ENCODE measurements at places on chromosomes 11 and 22. TPM values are rescaled to one million over a fixed set of nuclear protein-coding genes. Genes with fewer than 3 reads are reported as not detected.

Gene SMIM35
- not detected for total RNA-seq

DNA sequence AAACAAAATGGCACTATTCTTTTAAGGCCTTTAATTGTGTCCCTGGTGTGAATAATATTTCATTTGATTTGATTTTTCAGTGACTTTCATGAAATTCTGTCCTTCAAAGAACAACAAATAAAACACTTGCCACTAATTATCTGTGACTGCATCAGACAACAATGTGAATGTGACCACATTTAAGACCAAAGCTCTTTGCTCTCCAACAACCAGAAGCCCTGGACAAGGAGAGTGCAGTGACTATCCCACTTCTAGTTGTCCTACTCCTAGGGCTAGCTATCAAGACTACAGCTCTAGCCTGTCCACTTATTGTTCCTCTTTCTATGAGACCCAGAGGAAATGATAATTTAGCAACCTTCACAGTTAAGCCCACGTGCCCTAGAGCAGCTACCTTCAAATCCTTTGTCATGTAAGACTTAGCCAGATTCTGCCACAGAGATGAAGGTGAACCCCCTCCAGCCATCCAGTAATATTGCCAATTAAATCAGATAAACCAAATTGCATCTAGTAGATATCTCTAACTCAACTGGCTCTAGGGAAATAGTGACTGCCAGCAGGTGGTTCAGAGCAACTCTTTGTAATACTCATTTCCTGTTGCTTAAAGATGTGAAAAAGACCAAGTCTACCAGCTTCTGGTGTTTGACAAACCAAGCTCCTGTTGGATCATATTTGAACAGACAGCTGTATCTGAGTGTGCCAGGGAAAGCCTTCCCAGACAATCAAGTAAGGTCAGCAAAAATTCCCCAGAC lies 142.6 kb upstream of the BLID start:
- DNase-seq = no peak

DNA sequence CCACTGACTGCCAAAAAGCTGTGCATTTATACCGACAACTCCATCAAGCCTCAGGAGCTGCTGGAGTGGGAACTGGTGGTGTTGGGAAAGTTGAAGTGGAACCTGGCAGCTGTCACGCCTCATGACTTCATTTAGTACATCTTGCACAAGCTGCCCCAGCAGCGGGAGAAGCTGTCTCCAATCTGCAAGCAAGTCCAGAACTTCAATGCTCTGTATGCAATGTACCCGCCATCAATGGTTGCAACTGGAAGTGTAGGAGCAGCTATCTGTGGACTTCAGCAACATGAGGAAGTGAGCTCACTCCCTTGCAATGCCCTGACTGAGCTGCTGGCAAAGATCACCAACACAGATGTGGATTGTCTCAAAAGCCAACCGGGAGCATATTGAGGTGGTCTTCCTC lies at the start of gene SLC22A25:
Gene SLC22A25 (minus strand): TSS at position 67 of the 400 bp plus-strand sequence. CDS start 13,947 bp downstream, outside the sequence.
- no peak for DNase-seq

- DNase-seq = no peak
Measured at GRCh38 chr11:20840341-20840740, 171.0 kb downstream of the NELL1 start.

- DNase-seq = no peak
Measured at GRCh38 chr22:35944458-35944857, 84.2 kb downstream of the RBFOX2 start.

- peak; percentile 60 for DNase-seq
Measured at GRCh38 chr11:77547863-77548551, 41.7 kb upstream of the AQP11 start.

DNA sequence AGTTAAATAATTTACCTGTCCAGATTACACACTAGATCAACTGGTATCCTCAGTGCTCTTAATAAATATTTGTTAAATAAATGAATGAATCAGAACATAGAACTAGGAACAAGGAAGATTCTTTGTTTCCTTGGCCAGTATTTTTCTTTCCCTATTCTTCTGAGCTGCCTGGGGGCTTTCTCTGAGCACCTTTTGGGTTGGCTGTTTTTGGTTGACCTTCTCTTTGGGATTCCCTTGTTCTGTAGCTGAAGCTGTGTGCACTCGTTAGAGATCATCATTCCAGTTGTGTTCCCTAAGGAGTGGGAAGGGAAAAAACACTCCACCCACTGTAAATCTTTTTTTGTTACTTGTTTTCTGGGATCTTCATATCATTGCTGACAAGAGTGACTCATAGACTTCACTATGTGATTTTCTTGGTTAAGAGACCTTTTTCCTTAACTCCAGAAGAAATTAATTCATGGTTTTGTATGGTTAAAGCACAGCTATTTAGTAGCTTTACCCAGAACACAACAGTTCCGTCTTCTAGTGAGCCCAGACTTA lies 84.3 kb downstream of the STIM1 start:
- no peak for DNase-seq

Gene GAB4
- not detected for total RNA-seq
